ENCODE measurements at places on chromosomes 12 and 14. TPM values are rescaled to one million over a fixed set of nuclear protein-coding genes. Genes with fewer than 3 reads are reported as not detected.

DNA sequence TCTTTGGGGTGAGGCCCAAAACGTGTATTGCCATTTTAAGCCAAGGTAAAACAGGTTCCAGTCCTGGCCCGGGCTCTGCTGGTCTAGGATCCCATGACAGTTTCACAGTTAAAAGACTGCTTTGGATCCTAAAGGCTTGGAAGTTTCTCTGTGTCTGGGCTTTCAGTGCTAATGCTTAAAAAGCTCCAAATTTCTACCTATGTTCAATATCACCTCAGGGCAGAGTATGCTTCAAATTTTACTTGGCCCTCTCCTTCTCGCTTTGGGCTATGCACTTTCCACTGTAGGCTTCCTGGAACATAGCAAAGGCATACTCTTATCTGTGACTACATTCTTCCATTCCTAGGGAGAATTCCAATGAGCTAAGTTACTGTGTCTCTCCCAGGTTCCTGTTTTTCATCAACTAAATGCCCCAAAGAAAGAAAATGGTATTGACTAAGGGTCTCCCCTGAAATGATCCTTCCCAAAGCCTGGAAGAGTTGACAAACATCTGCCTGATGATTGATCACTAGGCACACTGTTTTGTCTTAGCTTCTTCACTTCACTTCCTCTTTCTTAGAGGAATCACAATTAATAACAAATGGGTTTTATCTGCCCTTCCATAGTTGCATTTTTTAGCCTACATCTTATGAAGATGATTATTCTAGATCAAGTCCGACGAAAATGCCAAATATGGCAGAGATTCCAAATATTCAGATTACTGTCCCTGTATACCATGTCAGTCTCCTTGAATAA is 79.4 kb downstream of the TMTC2 start:
- no peak for DNase-seq

DNA sequence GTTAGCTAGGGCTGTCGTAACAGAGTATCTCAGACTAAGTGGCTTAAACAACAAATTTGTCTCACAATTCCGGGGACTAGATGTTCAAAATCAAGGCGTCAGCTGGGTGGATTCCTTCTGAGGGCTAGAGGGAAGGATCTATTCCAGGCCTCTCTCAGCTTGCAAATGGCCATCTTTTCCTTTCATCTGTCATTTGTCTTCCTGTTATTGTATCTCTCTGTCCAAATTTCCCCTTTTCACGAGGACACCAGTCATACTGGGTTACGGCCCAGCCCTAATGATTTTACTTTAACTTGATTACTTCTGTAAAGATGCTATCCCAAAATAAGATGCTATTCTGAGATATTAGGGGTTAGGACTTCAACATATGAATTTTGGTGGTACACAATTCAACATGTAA is 119.0 kb upstream of the CPSF6 start:
- DNase-seq: no peak

GRCh38 chr12:85564786-85565185 is 271.4 kb downstream of the RASSF9 start:
- DNase-seq: no peak

GRCh38 chr14:37403626-37404025 is 191.4 kb downstream of the FOXA1 start:
- no peak for DNase-seq

HNRNPC gene
- polyA plus RNA-seq: 700 TPM

A2ML1 gene
- polyA plus RNA-seq: 0.93 TPM

DNA sequence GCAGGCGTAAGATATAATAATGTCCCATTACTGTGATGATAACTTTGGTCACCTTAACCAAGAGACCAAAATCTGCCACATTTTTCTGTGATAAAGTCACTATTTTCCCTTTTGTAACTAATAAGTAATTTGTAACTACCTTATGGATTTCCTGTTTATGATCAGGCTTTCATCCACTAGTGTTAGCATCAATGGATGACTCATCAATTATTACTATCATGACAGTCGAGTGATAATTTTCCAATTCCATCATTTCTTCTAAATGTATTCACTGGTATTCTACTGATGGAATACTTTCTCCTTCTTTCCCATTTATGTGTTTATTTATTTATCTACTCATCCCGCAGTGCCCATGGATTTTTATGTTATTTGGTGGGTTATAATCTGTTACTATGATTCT is 148.4 kb downstream of the UNC79 start:
- DNase-seq: no peak

DNA sequence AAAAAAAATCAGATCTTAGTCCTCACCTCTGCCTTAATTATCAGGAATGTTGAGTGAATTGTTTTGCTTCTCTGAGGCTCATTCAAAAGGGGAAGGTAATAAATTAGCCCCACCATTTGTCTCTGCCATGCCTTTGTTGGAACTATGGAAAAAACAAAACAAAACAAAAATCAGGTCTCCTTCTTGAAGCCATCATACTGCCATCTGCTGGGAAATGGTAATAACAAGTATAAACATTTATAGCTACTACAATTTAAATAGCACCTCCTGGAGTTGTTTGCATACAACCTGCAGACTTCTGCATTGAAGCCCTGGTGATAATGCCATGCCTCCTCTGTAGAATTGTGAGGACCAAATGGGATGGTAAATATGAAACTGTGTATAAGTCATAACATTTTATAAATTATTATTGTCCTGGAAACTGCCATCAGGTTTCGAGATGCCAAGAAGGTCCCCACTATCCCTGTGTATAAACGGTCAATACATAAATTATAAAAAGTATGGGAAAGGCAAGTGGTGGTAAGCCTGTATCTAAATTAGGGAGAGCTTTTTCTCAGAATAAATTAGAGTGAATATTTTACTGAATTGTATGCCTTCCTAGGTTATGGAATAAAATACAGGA is 87.2 kb upstream of the FGD4 start:
- DNase-seq: peak; percentile 57

DNA sequence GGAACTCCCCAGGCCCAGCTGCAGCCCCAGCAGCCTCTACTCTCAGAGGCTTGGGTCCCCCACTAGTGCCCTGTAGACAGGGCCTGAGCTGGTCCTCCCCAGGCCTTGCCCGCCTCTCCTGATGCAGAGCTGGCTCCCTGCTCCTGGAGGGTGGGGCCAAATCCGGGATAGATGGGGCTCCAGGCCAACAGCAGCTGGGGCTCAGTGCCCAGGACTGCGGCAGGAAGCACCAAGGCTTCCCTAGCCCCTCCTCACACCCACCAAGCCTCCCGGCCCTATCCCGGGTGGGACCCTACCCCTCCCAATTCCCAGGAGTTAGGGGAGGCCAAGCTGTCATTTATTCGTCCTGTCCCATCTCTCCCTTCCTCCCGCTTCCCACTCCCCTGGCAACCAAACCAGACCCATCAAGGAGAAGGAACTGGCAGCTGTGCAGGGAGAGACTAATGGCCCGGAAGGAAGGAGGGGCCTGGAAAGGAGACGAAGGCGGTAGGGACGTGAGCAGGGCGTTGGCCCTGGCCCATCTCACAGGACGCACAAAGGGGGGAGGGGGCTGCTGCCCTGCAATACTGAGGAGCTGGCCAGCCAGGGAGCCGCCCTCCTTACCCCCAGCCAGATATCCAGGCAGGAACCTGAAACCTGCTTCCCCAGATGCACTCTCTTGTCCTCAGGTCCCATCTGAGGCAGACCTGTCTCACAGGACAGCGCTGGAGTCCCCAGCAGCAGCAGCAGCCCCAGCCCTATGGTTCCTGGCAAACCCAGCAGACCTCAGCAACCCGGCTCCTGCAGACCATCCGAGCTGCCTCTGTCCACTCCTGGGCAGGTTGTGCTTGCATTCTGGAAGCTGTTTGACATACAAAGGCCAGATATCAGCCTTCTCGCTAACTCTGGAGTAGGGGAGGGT is 1.6 kb upstream of the PRPH start:
- DNase-seq: no peak

- DNase-seq: no peak
These were observed 51.0 kb downstream of the PTGER2 start for GRCh38 chr14:52365071-52365470.

DNA sequence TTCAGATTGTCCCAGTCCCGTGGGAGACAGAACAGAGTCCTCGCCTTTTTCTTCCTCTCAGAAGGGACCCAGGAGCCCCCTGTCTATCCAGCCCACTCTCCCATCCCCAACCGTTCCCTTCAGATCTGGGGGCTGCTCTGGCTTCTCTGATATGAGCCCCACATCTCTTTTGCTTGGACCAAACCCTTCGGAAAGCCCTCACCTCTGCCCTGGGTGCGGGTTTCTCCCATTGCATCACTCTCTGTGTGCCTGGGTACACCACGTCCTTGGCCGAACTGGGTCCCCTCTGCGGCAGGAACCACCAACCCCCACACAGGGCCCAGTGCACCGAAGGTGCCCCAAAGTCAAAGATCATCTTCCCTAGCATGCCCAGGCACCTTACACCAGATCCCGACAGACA is 87.8 kb downstream of the DICER1 start:
- no peak for DNase-seq

DNA sequence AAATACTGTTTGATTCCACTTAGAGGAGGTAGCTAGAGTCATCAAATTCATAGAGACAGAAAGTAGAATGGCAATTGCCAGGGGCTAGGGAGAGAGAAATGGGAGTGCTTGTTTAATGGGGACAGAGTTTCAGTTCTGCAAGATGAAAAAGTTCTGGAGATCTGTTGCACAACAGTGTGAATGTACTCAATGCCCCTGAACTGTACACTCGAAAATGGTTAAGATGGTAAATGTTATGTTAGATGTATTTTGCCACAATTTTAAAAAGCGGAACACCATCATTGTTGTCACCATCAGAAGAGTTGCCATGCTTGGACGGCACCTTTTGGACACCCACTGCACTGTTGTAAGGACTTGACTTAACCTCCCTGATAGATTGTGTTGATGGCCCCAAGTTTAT is 106.9 kb downstream of the SCARB1 start:
- no peak for DNase-seq

ACRBP gene
- 5.4 TPM for polyA plus RNA-seq

GRCh38 chr14:56036353-56036752 is 81.9 kb upstream of the PELI2 start:
- DNase-seq: no peak

DNA sequence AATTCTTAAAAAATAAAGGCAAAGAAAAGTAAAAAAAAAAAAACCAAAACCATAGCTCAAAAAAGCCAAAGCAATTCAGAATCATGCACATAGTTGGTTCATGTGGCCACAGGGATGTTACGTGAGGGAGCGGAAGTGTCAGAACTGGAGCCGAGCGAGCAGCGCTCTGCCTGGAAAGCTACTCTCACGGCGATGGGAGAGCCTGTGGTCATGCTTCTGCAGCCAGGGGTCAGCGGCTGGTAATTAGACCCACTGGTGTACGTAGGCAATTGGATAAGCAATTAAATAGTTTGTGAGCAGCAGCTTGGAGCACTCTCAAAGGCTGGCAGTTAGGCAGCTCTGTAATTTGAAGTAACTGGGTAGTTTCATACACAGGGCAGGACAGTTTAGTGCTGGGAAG is 58.1 kb downstream of the TRHDE start:
- no peak for DNase-seq

GRCh38 chr14:51473808-51474565 is 177.7 kb upstream of the FRMD6 start:
- DNase-seq: no peak

GRCh38 chr14:99888149-99888548 is 94.9 kb downstream of the EML1 start:
- no peak for DNase-seq

GRCh38 chr12:22018860-22019259 is 27.2 kb upstream of the CMAS start:
- no peak for DNase-seq

DNA sequence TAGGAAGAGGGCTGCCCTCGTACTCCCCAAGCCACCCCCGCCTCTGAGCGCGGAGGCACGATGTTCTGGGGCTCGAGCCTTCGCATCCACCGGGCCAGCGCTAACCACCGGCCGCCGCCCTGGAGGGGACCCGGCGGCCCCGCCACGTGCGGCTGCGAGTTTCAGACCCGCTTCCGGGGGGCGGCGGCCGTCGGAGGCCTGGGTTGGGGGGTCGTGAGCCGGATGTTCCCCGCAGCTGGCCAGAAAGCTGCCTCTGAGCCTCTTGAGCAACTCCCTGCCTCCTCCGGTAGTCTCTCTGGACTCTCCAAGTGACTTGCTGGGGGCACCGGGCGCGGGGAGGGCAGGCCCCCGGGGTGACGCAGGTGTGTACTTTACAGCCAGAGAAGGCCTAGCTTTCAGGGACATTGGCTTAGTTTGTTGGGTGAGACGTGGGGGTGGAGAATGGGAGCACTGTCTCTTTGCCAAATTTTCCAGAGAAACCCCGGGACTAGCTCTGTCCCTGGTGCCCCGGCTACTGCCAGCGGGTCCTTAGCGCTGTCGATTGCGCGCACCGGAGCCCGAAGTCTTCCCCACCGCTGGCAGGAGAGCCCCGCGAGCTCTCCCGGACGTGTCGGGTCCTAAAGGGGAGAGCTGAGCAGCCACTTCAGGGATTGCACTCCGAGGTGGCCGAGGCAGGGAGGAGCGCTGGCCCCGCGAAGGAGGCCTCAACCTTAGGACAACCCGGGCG is 15.6 kb downstream of the OTX2 start:
- DNase-seq: peak; percentile 76

Data from left lung (tissue), 14 donors.